ENCODE measurements at places on chromosomes 13 and 19.

DNA sequence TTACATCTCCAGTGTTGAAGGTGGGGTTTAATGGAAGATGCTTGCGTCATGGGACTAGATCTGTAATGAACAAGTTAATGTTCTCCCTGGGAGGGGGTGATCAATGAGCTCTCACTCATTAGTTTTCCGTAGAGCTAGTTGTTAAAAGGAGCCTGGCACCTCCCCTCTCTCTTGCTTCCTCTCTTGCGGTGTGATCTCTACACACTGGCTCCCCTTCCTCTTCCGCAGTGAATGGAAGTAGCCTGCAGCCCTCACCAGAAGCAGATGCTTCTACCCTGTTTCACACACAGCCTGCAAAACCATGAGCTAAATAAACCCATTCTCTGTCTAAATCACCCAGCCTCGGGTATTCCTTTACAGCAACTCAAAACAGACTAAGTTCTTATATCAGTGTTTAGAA, 318.8 kb downstream of the SLITRK1 start:
- DNase-seq: no peak

DNA sequence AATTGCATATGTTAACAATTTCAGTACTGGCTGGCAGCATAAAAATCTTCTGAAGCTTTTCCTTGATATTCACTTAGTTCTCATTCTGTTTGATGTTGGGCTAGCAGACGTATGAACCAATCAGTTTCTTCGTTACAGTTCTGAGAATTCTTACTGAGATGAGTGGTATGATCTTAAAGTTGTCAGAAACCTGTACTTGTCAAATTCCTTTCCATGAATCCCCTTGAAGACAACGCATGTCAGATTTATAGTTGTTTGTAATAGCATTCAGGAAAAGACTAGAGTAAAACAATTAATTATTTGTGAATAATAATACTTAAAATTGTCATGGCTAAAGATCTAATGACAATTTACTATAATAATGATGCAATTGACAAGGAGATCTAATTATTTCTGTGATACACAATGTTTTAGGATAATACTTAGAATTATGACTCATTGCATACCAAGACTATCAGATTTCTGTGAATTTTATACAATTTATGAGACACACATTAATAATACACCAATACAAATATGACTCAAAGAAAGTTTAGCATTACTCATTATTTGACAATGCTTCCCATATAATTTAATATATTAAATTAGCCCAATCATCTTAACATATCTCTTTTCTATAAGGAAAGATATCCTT, 447.2 kb downstream of the RFC3 start:
- no peak for DNase-seq

GRCh38 chr19:10551698-10552301, 8.1 kb downstream of the ATG4D start:
- DNase-seq: no peak

DNA sequence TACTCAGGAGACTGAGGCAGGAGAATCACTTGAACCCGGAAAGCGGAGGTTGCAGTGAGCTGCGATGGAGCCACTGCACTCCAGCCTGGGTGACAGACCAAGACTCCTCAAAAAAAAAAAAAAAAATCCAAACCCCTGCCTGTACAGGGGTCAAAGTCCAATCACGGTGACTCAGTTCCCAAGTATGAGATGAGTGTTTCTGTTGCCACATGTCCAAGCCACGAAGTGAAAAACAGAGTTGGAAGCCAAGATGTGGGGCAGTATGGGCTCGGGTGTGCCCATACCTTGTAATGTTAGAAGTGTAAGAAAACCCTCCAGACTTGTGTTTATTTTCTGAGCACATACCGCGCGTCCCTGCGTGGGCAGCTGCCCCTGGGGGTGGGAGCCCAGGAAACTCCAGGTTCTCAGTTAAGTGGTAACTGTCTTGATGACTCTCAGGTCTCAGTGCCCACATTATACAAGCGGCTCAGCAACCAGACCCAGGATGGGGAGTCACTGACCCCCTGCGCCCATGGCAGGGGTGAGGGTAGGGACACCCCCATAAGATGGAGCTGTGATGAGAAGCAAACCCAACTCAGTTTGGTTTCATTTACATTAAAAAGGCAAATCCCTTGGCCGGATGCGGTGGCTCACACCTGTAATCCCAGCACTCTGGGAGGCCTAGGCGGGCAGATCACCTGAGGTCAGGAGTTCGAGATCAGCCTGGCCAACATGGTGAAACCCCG, 1.2 kb upstream of the GPX4 start:
- DNase-seq: no peak

DNA sequence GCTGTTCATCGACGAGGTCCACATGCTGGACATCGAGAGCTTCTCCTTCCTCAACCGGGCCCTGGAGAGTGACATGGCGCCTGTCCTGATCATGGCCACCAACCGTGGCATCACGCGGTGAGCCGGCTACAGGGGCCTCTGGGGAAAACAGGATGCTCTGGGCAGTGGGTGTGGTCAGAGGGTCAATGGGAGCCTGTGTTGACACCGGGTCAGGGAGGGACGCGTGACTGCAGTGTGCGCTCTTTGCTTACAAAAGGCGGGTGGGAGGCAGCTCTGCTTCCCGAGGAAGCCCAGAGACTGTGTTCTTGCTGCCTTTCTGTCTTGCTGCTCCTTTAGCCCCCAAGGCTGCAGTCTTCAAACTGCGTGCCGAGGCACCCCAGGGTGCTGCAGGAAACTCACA, 5.7 kb downstream of the LHB start:
- no peak for DNase-seq

DNA sequence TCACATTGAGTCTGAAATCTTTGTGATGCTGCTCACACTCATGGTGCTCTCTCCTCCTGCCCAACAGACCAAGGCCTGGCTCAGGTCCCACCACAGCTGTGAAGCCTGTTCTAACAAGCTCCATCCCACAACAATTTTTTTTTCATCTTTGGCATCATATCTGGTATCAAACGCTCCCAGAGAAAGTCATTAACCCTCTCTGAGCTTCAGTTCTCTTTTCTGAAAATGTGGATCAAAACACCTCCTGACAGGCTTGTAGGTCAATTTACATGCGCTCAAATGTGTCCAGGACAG, 224.4 kb downstream of the LACC1 start:
- no peak for DNase-seq

GRCh38 chr13:29925457-29926097, 75.2 kb upstream of the UBL3 start:
- peak; percentile 9 for DNase-seq

DNA sequence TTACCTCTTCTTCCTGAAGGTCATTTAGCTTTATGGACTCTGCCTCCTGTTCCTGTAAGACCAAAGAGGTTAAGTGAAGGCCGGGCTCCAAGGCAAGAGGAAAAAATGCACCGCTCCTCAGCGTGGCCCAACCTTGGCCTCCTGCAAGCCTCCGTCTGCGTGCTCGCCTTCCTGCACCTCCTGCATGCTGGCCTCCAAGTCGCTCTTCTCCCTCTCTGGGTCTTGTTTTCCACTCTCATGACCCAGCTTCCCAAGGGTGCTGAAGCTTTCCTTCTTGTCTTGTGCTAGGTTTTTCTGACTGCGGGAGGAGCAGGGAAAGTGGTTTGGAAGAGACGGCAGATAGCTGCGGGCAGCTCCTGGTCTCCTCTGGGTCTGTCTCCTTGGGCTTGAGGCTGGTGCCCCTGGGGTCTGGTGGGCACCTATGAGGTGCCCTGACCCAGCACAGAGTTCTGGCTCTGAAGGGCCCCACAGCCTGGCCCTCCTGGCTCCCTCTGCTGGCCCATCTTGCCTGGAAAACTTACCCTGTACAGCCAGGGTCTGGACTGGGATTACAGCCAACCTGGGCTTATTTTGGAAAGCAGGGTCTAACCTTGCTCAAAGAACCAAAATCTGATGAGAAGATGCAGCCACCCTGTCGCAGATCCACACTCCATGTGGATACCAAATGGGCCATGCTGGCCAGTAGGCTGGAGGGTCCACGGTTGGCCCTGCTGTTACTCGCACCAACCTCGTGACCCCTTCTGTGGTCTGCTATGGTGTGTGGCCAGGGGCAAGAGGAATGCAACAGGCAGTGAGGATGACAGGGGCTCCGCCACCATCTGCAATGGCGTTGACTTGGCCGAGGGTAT, 5.2 kb downstream of the C13orf46 start:
- no peak for DNase-seq

DNA sequence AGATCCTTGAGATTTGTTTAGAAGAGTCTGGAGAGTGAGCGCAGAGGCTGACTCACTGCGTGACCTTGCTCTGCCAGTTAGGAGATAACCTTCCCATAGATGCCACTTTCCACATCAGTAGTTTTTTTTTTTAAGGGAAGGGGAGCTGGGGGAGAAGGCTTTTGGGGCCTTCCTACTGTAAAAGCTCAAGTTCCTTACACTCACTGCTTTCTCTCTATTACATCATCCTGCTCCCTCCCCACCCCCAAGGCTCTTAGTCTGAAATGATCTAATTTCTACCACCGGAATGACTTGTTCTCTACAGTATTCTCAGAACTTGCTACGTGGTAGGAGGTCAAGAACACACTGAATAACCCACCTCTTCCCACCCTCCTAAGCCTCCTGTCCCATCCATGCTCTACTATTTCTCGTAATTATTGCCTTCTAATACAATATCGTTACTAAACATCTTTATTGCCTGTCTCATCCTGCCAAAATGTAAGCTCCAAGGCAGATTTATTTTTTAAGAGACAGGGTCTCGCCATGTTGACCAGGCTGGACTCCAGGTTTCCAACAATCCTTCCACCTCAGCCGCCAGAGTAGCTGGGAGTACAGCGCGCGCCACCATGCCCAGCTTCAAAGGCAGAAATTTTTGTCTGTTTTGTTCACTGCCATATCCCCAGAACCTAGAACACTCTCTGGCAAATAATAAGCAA, 1.2 kb downstream of the LONP1 start:
- DNase-seq: no peak

DNA sequence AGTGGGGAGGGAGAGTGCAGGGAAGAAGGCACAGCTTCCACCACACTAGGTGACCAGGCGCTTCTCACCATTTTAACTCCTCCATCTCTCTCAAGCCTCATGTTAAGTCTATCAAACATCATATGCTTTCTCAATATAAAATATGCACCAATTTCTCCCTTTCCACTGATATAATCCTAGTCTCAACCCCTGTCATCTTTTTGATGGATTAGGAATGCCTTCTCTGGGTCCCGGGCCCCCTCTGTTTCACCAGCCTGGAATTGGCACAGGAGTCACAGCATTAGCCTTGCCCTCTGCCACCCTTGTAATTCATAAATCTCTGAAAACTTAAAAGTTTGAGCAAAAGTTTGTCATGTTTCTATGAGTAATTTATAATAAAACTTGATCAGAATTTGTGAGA, at the start of gene ZSCAN4:
Gene ZSCAN4 (plus strand): TSS at position 301 of the 400 bp plus-strand sequence. CDS start 7,211 bp downstream, outside the sequence.
- DNase-seq: no peak

- no peak for DNase-seq
Measured at GRCh38 chr19:38049105-38049649, 142.2 kb downstream of the SIPA1L3 start.

GRCh38 chr19:19034204-19034624, 811 bp downstream of the ARMC6 start:
- peak; percentile 61 for DNase-seq

GRCh38 chr13:53311561-53311960, 282.9 kb downstream of the OLFM4 start:
- DNase-seq: no peak

- DNase-seq: no peak
Measured at GRCh38 chr19:4350726-4351125, 7.4 kb downstream of the MPND start.

GRCh38 chr13:65857942-65858565, 1372.1 kb downstream of the PCDH9 start:
- no peak for DNase-seq

- DNase-seq: no peak
Measured at GRCh38 chr13:35164324-35164932, 222.4 kb downstream of the NBEA start.

- DNase-seq: no peak
Measured at GRCh38 chr13:50670847-50671496, 172.5 kb downstream of the DLEU7 start.

GRCh38 chr13:39501702-39502324, 101.2 kb downstream of the LHFPL6 start:
- DNase-seq: no peak

DNA sequence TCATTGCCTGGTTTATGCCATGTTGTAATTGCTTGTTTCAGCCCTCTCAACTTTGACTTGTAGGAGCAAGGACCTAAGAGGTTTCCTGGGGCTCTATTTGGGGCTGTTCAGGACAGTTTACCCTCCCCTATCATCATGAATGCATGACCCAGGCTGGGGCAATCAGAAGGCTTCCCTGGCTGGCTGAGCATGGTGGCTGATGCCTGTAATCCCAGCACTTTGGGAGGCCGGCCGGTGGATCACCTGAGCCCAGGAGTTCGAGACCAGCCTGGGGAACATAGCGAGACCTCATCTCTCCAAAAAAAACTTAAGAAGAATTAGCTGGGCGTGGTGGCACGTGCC, 6.1 kb upstream of the LSM4 start:
- DNase-seq: no peak

DNA sequence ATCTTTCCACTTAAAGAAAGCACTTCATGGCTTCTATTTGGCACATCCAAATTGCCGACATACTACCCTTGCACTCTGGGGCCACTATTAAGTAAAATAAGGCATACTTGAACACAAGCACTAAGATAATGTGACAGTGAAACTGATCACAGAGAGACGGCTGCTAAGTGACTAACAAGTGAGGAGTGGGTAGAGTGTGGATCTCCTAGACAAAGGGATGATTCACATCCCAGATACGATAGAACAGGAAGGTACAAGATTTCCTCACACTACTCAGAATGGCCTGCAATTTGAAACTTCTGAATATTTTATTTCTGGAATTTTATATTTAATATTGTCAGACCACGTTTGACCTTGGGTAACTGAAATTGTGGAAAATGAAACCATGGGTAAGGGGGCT, 1721.8 kb upstream of the SPRY2 start:
- DNase-seq: no peak

- DNase-seq: no peak
Measured at GRCh38 chr13:45406421-45406820, 11.8 kb downstream of the SLC25A30 start.

GRCh38 chr13:40394304-40394985, 272.0 kb downstream of the FOXO1 start:
- DNase-seq: no peak

GRCh38 chr19:1028062-1028926, 1.9 kb downstream of the CNN2 start:
- peak; percentile 35 for DNase-seq

DNA sequence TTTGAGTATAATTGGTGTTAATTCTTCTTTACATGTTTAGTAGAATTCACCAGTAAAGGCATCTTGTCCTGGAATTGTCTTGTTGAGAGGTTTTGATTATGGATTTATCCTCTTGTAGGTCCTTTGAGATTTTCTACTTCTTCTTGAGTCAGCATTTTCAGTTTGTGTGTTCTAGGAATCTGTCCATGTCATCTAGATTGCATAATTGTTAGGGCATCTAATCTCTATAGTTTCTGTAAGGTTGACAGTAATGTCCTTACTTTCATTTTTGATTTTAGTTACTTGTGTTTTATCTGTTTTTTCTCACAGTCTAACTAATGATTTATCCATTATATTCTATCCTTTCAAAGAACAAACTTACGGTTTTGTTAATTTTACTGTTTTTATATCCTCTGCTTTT, 492.0 kb downstream of the FGF9 start:
- no peak for DNase-seq

DNA sequence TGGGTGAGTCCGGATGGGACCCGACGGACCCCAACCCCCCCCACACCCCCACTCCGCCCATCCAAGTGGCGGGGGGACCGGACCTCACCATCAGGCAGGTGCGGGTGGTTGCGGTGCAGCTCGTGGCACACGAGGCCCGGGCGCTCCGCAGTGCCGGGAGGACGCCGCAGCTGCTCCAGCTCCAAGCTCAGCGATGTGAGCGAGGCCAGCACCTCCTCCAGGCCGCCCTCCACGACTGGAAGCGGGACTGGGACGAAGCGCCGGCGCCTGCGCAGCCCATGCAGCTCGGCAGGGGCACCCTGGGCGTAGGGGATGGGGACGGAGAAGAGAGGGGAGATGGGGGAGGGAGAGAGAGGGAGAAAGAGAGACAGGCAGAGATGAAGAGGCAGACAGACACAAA, 30.1 kb upstream of the OLFM2 start:
- no peak for DNase-seq
